ENCODE measurements at places on chromosomes 11 and 22. TPM values are rescaled to one million over a fixed set of nuclear protein-coding genes. Genes with fewer than 3 reads are reported as not detected.

GRCh38 chr11:117144477-117145392 is 648 bp downstream of the PAFAH1B2 start:
- peak; percentile 77 for DNase-seq

DNA sequence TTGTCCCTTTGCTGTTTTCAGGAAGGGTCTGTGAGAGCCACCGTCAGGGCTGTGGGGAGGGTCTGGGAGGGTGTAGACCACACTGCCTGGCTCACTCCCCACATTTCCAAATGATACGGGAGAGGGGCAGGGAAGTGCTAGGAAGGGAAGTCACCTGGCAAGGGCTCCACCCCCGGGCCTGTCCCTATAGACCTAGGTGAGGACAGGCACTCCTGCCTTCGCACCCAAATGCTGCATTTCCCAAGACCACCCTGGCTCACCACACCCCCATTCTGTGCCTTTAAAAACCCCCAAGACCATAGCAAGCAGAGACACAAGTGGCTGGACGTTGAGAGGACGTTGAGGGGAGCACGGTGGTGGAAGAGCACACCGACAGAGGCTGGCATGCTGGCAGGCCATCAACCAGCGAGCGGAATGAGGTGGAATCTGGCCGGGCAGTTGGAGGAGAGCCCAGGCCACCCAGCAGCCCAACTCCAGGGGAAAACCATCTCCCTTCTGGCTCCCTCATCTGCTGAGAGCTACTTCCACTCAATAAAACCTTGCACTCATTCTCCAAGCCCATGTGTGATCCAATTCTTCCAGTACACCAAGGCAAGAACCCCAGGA is 45.7 kb downstream of the GNB1L start:
- DNase-seq: no peak

GRCh38 chr11:20113149-20113438 is 47.2 kb downstream of the DBX1 start:
- DNase-seq: peak; percentile 95

DNA sequence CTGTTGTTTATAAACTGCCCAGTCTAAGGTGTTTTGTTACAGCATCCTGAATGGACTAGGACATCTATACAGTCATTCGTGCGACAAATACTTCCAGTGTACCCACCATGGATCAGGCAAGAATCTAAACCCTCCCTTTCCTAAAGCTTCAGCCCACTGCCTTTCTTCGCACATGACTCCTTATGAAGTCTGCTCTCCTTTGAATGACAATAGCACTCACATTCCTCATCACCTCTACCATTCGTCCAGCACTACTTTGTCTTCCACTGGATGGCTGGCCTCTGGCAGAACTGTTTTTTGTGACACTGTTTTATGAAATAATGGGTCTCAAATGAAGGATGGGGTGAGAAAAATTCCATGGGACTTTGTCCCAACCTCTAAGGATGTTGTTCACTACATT is 89.8 kb upstream of the LIN7C start:
- DNase-seq: no peak

- no peak for DNase-seq
These were observed 7.9 kb downstream of the LRRC75B start for GRCh38 chr22:24584871-24585411.

- DNase-seq: no peak
These were observed 6.6 kb upstream of the SSTR3 start for GRCh38 chr22:37218771-37219411.

- DNase-seq: no peak
These were observed 15.0 kb downstream of the SMIM38 start for GRCh38 chr11:69170704-69171103.

Gene MTCH2
- 104 TPM for total RNA-seq

Gene ADM2
- total RNA-seq: 3.4 TPM

Gene POU2AF1
- not detected for total RNA-seq

GRCh38 chr22:30191040-30191701 is 55.4 kb downstream of the LIF start:
- DNase-seq: no peak

DNA sequence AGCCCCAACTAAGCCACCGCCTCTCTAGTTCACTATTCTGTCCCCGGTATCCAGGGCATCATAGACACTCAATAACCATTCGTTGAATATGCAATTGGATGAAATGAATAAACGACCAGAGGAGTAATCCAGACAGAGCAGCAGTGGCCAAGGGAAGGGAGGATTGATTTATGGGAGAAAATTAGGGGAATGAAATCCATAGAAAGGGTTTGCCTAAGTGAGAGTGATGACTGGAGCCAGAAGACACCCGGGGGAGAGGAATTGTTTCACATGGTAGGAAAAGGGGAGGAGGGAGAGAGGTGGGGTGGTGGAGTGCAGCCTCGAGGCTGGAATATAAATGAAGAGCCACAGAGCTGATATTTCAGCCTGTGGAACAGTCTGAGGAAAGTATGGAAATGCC is 168.2 kb downstream of the COMMD9 start:
- DNase-seq: no peak

DNA sequence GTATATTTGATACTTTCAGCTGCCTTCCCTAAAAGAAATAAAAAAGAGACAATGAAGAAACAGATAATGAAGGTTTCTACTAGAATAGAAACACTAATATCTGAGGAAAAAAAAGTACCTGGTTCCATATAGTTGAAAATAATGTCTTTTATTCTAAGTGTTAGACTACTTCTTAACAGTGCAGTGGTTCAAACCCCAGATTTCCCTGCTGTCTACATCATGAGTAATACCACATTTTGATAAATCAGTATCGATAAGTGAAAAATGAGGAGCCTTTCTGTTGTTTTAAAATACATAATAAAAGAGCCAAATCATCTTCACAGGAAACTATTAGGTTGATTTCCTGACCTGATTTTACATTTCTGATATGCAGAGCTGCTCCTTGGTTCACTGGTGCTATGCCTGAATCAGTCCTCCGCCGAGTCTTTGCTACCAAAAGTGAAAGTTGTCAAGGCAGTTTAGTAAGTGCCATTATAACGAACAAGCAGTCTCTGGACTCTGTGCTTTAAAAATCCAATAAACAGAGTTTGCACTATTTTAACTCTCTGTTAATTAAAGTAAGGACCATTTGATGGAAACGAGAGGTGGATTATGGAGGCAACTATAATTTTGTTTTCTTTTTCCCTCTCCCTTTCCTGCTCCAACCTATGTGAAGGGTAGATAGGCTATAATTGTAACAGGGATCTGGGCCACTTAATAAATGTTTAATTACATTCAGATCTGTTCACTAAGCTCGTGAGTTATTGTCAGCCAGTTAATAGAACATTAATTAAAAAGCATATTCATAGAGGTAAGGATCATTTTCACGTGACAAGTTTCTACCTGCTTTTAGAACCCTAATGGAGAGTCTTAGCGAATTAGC is 724.5 kb upstream of the RAG2 start:
- DNase-seq: no peak

Gene IRF7
- total RNA-seq: 17.1 TPM

DNA sequence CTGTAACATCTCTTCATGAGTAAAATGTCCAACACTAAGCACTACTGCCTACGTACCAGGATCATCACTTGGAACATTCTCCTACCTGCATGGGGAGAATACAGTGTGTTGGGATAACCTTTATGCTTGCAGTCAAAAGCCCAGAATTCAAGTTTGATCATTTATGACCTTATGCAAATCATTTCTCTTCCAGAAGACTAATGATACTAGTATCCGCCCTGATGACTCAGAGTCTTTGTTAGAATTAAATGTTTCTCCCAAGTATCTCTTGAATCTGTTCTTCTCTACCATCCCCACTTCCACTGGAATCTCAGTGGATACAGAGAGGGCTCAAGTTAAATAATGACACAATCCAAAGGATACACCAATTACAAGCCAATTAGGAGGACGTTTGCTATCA is 12.4 kb downstream of the MAJIN start:
- no peak for DNase-seq

Gene E2F8
- 0.65 TPM for total RNA-seq

GRCh38 chr22:21816787-21817496 is 50.5 kb downstream of the MAPK1 start:
- DNase-seq: peak; percentile 96

Gene MRPL48
- total RNA-seq: 22.1 TPM

GRCh38 chr11:3703383-3703782 is 32.2 kb upstream of the CHRNA10 start:
- no peak for DNase-seq

DNA sequence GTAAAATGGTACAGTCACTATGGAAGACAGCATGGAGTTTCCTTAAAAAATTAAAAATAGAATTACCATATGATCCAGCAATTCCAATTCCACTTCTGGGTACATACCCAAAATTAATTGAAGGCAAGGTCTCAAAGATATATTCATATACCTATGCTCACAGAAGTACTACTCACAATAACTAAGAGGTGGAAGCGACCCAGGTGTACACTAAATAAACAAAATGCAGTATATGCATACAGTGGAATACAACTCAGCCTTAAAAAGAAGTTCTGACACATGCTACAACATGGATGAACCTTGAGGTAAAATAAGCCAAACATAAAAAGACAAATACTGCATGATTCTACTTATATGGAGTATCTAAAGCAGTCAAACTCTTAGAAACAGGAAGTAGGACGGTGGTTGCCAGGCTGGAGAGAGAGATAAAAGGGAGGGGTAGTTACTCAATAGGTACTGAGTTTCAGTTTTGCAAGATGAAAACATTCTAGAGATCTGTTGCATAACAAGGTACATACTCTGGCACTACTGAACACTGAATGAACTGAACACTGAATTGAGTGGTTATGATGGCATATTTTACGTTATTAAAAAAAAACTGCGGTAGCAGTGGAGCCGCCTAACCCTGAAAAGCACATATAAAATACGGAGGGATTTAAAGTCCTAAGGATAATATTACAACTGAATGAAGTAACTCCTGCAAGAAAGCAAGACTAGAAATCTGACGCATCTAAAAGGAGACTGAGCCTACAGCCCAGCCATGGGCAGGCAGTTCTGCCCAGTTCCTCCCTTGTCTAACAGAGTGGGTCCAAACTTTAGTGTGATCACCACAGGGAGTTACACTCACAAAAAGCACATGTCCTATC is 12.8 kb downstream of the DGCR2 start:
- peak; percentile 80 for DNase-seq

DNA sequence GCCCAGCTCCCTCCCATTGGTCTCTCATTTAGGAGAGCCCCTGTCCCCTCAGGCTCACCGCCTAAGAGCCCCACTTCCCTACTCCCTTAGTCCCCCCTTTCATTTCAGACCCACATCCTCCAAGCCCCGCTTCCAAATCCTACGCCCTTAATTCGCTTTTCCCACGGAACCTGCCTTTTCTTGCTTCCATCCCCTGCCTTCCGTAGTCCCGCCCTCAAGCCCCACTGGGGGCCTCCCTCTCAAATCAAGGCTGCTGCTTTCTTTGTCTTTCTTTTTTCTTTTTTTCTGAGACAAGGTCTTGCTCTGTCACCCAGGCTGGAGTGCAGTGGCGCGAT is 396 bp downstream of the CCDC157 start:
- no peak for DNase-seq

GRCh38 chr11:61575886-61576861 is 4.7 kb downstream of the SYT7 start:
- DNase-seq: no peak

DNA sequence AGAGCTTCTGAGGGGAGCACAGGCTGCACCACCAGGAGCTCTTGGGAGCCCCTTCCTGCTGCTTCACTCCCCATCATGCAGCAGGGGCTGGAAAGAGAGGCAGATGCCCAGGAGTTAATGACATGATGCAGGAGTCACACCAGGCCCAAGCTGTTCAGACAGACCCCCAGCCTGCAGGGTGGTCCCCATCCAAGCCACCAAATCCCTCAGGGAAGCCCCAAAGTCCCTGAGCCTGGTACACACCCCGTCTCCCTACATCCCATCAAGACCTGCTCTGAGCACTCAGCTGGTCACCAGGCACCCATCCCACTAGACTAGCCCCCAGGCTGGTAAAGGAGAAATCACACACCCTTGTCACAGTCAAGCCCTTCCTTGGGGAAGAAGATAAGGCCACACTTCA is 11.3 kb downstream of the CYB561A3 start:
- DNase-seq: no peak

DNA sequence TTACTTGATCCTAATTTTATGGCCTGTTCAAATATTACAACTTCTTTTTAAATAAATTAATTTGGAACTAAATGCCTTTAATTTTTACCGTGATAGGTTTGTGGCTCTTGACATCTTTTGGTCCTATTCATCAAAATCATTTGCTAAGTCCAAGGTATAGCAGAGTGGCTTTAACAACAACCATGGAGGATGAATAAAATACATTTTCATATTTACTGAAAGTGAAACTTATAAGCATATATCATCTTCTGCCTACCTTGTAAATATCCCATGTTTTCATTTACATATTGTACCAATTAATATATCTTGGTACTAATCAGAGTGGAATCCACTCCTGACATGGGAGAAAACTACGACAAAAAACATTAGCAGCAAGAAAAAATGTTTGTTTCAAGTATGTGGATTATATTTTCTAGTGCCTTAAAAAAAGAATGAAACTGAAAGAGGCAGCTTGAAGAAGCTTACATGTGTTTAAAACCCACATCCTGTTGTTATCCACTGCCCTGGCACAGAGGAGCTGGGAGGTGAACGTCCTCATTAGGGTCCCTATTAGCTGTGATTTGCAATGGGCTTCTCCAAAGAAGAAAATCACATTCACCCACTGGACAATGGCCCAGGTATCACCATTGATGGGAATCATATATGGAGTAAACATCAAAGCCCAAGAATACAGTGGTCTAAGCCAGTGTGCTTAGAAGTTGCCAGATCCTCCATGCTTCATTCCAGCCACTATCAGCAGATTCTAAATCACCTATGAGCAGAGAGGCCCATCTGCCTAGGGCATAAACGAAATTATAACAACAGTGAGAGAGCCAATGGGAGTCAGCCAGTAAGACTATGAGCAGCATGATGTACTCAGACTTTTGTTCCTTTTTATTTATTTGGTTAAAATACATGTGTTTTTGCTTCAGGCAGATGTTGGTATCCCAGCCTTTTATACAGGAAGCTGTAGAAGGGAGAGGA is 84.7 kb downstream of the MAML2 start:
- peak; percentile 70 for DNase-seq

GRCh38 chr22:44108076-44108475 is 72.6 kb upstream of the PARVG start:
- DNase-seq: no peak

Gene CTSW
- total RNA-seq: 0.35 TPM

- DNase-seq: peak; percentile 11
These were observed 169.4 kb downstream of the TBC1D22A start for GRCh38 chr22:46931881-46932280.

GRCh38 chr22:37525073-37525745 is 6.0 kb upstream of the CARD10 start:
- peak; percentile 76 for DNase-seq

Data from renal cortical epithelial cell (primary cell).